Epithelial cell of alveolus of lung (primary cell): ENCODE measurements at places on chromosomes 4 and X. TPM values are rescaled to one million over a fixed set of nuclear protein-coding genes. Genes with fewer than 3 reads are reported as not detected.

IL1RAPL2 gene
- total RNA-seq: 1.6 TPM in 1 of 2 replicates, not detected in the other

DMRTC1 gene
- not detected in 2 replicates for total RNA-seq

TREX2 gene
- 0.13 TPM in 1 of 2 replicates, not detected in the other for total RNA-seq

MTNR1A gene
- total RNA-seq: 0.48 TPM in 1 of 2 replicates, not detected in the other

CNGA1 gene
- total RNA-seq: 0.91 TPM in 1 of 2 replicates, not detected in the other

ENPP6 gene
- under 0.01 and 0.13 TPM in 2 replicates for total RNA-seq

UGT2B11 gene
- total RNA-seq: not detected in 2 replicates

REPS2 gene
- total RNA-seq: 1.6 and 3.8 TPM in 2 replicates

GLRA3 gene
- not detected in 2 replicates for total RNA-seq

MAGEA12 gene
- not detected in 2 replicates for total RNA-seq

NRK gene
- 3.7 and 16.9 TPM in 2 replicates for total RNA-seq

ERVMER34-1 gene
- 0.13 and 3.0 TPM in 2 replicates for total RNA-seq

DNAAF6 gene
- total RNA-seq: not detected in 2 replicates

HMGN5 gene
- 0.78 and 2.5 TPM in 2 replicates for total RNA-seq

IL3RA gene
- 0.13 TPM in 1 of 2 replicates, not detected in the other for total RNA-seq

ADGRA3 gene
- 33.0 and 54.2 TPM in 2 replicates for total RNA-seq

CT83 gene
- not detected in 2 replicates for total RNA-seq

SLC10A4 gene
- total RNA-seq: not detected in 2 replicates

GPC4 gene
- total RNA-seq: 2.3 and 3.9 TPM in 2 replicates

INTU gene
- total RNA-seq: 2.6 and 3.0 TPM in 2 replicates

KLB gene
- total RNA-seq: not detected in 2 replicates

TMEM154 gene
- total RNA-seq: 0.72 and 11.0 TPM in 2 replicates

TMA16 gene
- total RNA-seq: 28.8 and 57.9 TPM in 2 replicates

VCX gene
- not detected in 2 replicates for total RNA-seq

TLL1 gene
- total RNA-seq: 0.08 and 0.26 TPM in 2 replicates

AFF2 gene
- 0.16 and 1.8 TPM in 2 replicates for total RNA-seq

TEC gene
- total RNA-seq: 0.26 and 2.6 TPM in 2 replicates

SORCS2 gene
- total RNA-seq: 0.52 and 6.8 TPM in 2 replicates

FAM9C gene
- total RNA-seq: not detected in 2 replicates

ZNF41 gene
- total RNA-seq: 6.6 and 10.7 TPM in 2 replicates

POU4F2 gene
- not detected in 2 replicates for total RNA-seq

RBMX2 gene
- 14.5 and 30.9 TPM in 2 replicates for total RNA-seq

TMEM31 gene
- total RNA-seq: not detected in 2 replicates

CXCL11 gene
- total RNA-seq: 1.0 TPM in 1 of 2 replicates, not detected in the other

CTAG1B gene
- not detected in 2 replicates for total RNA-seq

PPP2R2C gene
- total RNA-seq: 0.26 TPM in 1 of 2 replicates, not detected in the other

CYTL1 gene
- total RNA-seq: 2.2 and 3.4 TPM in 2 replicates

MAP7D2 gene
- under 0.01 and 0.96 TPM in 2 replicates for total RNA-seq

SPANXA2 gene
- total RNA-seq: not detected in 2 replicates
